Umbilical cord (tissue), 2 donors: ENCODE measurements at places on chromosomes 5 and 9.

DNA sequence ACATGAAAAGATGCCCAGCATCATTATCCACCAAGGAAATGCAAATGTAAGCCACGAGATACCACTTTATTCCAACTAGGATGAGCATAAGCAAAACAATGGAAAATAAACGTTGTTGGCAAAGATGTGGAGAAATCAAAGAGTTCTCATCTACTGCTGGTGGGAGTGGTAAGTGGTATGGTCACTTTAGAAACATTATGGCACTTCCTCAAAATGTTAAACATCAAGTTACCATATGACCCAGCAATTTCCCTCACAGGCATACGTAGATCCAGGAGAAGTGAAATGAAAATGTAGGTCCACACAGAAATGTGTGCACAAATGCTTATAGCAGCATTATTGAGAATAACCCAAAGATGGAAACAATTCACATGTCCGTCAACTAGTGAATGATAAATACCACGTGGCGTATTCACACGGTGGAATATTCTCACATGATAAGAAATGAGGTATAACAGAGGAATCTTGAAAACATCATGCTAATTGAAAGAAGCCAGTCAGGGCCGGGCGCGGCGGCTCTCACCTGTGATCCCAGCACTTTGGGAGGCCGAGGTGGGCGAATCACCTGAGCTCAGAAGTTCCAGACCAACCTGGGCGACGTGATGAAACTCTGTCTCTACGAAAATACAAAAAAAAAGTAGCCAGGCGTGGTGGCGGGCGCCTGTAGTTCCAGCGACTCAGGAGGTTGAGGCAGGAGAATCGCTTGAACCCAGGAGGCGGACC lies 16.4 kb upstream of the FLT4 start:
- no peak for DNase-seq

DNA sequence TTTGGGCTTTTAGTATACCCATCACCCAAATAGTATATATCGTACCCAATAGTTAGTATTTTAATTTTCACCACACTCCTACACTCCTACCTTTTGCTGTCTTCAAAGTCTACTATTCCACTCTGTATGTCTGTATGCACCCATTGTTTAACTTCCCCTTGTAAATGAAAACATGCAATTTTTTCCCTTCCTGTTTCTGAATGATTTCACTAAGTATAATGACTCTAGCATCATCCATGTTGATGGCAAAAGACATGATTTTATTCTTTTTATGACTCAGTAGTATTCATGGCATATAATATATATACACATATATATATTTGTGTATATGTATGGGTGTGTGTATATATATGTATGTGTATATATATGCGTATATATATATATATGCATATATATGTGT lies 63.1 kb upstream of the FAM174A start:
- no peak for DNase-seq

GRCh38 chr9:136051837-136052471 lies 43.1 kb downstream of the NACC2 start:
- DNase-seq: peak; percentile 97

- DNase-seq: no peak
Observed at GRCh38 chr5:61289241-61289640, 42.8 kb upstream of the ZSWIM6 start.

DNA sequence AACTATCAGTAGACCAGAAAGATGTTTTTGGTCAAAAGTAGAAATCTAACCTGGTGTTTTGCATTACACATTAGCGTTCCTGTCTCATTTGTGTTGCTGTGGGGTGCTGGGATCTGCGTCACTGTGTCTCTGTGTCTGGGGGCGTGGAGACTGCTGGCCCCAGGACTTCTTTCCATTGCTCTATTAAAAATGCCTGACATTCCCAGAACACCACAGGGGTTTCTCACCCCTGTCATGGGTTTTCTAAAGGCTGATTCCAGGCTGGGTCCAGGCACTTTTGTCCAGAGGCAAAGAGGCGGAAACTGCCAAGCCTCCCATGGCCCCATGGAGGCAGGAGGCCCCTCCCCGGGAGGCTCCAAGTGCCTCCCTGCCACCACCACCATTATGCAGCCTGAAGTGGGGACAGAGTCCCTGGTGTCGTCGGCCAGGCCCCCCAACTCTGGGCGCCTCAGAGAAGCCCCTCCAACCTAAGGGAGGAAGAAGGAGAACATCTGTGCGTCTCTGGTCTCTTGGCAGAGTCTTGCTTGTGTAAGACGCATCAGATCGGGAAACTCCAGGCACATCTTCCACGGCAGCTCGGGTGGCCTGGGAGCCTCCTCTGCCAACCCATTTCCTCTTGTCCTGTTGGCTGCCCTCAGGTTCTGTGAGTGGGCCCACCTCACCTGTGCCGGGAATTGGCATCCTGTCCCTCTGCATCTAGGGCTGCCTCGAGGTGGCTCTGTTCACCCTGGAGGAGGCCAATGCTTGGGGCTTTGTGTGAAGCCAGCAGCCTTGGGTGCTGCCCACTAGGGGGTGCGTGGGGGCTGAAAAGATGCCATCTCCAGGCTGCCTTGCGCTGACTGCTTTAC lies 13.8 kb upstream of the PLEKHG4B start:
- no peak for DNase-seq

- no peak for DNase-seq
Observed at GRCh38 chr5:172785429-172786088, 14.6 kb upstream of the DUSP1 start.

GRCh38 chr5:158170534-158170933 lies 311.6 kb upstream of the CLINT1 start:
- no peak for DNase-seq

GRCh38 chr5:137280656-137281055 lies 218.5 kb downstream of the SPOCK1 start:
- DNase-seq: no peak

GRCh38 chr5:112870966-112871365 lies 9.9 kb downstream of the SRP19 start:
- no peak for DNase-seq

DNA sequence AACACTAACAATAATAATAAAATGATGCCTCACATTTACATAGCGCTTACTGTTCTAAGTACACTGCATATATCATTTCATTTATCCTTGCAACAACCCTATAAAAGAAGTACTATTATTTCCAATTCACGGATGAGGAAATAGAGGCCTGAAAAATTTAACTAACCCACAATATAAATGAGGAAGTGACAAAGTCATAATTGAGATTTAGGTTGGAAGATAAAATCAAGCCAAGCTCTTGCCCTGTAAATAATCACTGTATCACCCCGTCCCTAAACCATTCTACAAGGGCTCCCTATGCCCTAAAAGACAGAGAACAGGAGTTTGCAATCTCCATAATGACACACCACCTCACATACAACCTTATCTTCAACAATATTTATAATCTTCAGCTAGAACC lies 49.6 kb downstream of the STRBP start:
- no peak for DNase-seq

GRCh38 chr5:8848997-8849594 lies 696.8 kb downstream of the SEMA5A start:
- no peak for DNase-seq

GRCh38 chr5:33824516-33825195 lies 67.1 kb downstream of the ADAMTS12 start:
- DNase-seq: no peak

DNA sequence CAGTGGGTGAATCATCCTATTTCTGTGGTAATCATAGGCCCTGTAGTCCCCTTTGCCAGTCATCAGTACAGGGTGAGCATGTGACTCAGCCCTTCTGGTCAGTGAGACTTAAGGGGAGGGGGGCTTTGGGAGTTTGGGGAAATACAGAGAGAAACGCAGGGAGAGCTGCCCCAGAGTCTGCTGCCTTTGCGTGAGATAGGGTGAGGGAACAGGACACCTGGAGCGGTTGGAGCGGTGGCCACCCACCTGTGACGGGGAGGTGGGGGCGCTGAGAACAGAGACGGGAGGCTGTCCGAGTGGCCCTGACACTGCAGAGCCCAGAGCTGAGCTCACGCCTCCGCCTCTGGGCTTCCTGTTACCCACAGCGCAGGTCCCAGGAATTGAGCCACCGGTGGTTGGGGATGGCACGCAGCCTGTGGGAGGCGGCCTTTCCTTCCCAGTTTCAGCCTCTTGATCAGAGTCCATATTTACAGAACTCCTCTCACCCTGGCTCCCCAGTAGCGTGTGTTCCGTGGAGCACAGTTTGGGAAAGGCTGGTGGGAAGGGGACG lies 92.0 kb upstream of the ERCC6L2 start:
- no peak for DNase-seq

DNA sequence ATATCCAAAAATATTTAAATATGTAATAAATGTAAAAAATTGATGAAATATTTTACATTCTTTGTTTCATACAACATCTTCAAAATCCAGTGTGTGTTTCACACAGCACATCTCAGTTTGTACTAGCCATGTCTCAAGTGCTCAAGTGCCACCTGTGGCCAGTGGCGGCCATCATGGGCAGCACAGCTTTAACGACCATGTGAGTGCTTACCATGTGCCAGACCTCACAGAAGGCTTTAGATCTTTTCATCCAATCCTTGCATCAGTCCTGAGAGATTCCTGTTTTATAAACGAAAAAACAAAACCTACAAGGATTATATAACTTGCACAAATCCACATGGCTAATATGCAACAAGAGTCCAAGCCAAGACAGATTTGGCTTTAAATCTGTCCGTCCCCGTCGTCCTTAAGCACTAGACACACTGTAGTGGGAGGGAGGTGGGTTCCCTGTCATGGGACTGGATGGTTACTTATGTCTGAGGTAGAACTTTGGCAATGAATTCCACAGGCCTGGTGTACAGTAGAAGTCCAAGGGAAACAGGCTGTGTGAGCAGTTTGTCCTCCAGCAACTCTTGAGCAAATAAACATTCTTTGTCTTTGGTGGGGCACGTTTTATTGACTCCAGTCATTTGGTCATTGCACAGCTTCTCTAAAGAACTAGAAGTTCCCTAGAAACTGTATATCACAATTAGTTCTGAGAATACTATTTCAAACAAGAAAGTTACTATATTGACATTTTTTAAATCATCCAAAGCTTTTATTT lies 25.0 kb upstream of the F2R start:
- no peak for DNase-seq
